ENCODE measurements at places on chromosomes 2 and 18. TPM values are rescaled to one million over a fixed set of nuclear protein-coding genes. Genes with fewer than 3 reads are reported as not detected.

- DNase-seq, result no peak
Observed at GRCh38 chr2:48175254-48175653, 269.0 kb upstream of the FBXO11 start.

CTAGE1 gene
- total RNA-seq, result not detected

MBP gene
- 47.0 TPM for total RNA-seq

DOK6 gene
- total RNA-seq, result not detected

DNA sequence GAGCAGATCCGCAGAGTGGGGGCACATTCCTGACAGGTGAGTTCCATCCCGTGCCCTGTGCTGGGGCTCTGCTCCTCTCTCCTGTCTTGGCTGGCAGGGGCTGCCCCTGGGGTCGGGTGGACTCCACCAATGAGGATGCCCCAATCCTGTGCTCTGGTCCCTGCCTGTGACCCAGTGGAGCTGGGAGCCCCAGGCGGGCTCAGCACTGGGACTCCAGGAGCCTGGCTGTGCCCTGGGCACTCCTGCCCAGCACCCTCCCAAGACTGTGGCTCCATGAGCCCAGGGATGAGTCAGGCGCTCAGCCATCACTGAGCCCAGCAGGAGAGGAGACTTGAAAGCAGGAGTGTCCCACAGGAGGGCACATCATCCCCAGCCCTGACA, 53.9 kb downstream of the MBP start:
- DNase-seq, result no peak

MDH1 gene
- 265 TPM for total RNA-seq

DNA sequence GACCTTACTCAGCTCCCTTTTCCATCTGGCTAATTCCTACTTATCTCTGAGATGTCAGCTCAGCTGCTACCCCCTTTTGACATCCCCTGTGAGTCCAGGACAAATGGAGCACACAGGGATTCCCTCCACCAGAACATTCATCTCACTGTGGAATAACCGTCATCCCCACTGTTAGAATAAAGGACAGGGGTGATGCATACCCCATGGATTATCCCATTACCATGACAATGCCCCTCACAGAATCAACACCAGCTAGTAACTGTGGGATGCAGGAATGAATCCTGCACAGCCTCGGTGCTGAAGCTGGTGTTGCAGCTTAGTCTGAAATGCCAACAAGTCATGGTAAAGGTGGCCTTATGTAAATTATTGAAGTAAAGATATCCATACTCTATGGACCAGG, 624.8 kb upstream of the RAB6C start:
- DNase-seq, result no peak

All from activated CD4-positive, alpha-beta T cell treated with anti-CD3 and anti-CD28 coated beads for 36 hours (primary cell).